ENCODE measurements at places on chromosomes 5 and 9.

GRCh38 chr5:163718272-163718671 is 212.9 kb downstream of the MAT2B start:
- DNase-seq, result no peak

DNA sequence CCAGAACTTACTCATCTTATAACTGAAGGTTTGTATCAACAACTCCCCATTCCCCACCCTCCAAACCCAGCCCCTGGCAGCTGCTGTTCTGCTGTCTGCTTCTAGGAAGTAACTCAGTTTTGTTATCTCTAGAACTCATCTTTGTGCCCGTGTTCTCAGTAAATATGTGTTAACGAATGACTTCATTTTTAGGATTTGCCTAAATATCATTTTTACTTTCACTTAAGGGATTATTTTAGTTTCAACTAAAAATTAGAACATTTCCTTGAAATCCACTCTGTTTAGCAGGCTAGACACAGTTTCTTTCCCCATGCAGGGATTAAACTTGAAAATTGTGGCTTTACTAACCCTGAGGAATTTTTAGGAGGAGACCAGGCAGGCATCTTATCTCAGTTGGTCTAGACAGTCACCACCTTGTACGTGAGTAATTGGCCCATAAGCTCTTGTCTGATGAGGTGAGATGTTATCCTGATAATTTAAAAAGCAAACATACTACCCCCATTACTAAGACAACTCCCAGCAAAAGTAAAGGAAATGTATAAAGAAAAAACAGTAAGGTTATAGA is 68.2 kb upstream of the TNFAIP8 start:
- DNase-seq, result peak; percentile 72

DNA sequence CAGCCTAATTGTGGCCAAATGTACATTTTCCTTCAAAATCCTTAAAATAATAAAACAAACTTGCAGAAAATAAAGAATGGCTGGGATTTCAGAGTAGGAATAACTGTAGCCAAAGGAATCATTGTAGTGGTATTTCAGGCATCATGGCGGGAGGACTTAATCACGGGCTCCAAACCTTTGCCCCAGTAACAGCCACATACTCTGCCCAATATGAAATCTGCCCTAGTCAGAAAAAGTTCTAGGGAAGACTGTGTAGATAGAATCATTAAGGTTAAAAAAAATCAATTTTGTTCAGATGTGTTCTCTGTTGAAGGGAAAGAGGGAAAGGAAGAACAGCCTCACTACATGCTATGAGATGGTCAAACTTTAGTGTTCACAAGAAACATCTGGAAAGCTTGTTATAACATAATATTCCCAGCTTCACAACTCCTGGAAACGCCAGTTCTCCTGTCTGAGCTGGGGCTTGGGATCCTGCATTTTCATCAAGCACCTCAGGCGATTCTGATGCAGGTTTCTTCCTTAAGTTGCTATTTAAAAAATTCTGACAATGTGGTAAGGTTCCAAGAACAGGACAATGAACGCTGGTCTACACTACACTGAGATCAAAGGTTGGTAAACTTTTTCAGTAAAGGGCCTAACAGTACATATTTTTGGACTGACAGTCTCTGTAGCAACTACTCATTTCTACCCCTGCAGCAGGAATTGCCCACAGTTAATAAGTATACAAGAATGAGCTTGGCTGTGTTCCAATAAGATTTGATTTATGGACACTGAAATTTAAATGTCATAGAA is 87.9 kb downstream of the CEMIP2 start:
- no peak for DNase-seq

DNA sequence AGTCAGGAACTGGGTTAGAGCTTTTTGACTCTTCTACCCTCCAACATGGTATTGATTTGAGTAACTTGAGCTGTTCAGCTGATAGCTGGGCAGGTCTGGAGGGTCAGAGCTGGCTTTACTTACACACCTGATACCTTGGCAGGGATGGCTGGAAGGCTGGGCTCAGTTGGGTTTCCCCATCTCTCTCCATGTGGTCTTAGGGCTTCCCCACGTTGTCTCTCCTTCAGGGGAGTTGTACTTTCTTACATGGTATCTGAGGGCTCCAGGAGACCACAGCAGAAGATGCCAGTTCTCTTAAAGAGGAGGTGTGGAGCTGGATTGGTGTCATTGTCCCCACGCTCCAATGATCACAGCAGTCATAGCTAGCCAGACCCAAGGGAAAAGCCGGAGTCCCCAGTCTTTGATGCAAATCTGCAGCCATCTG is 25.6 kb downstream of the ISOC1 start:
- no peak for DNase-seq

DNA sequence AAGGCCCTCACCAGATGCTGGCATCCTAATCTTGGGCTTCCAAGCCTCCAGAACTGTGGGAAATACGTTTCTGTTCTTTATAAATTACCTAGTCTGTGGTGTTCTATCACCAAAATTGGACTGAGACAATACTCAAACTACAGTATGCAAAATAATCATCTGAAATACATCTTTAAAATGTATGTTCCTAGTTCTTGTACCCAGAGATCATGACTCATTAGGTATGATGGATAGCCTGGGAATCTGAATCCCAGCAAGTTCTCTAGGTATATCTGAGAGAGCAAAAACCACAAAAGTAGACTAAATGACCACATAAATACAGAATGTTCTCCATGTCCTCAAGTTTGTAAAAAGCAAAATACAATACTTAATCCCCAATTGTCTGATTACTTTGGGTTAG is 166.3 kb downstream of the YIPF5 start:
- DNase-seq, result no peak

DNA sequence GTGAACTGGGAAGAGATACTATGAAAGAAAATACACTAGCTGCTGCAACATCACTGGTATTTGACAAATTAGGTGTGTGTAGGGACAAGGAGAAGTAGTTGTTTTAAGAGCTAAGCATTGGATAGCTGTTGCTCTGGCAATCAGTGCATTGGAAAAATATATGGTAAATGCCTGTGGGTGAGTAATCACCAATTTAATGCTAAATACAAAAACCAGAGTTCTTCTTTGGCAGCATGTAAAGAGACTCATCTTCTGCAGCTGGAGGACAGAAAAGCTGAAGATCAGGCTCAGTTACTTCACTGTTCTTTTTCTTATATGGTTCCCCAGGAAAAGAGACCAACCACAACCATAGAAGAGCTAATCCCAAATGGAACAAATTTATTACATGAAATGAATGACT is 201.8 kb upstream of the MPDZ start:
- DNase-seq, result no peak

DNA sequence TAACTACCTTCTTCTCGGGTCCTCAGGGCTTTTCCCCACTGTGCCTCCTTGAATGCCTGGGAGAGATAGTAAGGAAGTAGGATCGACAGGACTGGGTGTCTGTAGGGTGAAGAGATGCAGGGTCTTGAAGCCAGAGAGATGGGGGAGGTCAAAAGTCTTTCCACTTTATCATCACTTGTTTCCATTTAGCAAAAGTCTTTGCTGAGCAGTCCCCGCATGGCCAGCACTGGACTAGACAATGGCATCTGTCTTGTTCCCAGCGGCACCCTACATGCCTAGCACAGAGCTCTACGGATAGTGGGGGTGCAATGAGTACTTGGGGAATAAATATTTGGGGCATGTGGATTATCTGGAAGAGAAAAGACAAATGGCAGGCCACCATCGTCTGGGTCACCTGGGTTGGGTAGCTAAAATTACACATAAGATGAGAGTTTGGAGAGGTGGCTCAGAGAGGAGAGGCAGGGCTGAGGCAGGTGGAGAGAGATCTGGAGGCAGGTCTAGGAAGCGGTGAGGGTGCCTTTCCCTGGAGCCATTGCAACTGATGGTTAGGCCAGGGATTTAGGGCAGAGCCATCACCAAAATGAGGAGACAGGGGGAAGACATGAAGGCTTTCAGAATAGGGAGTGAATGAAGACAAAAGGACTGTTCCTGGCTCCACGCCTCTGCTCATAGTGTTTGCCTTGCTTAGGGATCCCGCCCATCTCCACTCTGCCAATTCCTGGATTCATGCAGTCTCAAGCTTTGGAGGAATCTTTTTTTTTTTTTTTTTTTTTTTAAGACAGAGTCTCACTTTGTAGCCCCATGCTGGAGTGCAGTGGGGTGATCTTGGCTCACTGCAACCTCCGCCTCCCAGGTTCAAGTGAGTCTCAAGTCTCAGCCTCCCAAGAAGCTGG is 250.8 kb upstream of the KLF4 start:
- DNase-seq, result no peak

- DNase-seq, result no peak
These were observed 124.4 kb downstream of the PIK3R1 start for GRCh38 chr5:68339921-68340321.
